ENCODE measurements at places on chromosomes 2 and 18.
A peak's percentile ranks its signal among the peaks of the same experiment; 100 is the strongest.

DNA sequence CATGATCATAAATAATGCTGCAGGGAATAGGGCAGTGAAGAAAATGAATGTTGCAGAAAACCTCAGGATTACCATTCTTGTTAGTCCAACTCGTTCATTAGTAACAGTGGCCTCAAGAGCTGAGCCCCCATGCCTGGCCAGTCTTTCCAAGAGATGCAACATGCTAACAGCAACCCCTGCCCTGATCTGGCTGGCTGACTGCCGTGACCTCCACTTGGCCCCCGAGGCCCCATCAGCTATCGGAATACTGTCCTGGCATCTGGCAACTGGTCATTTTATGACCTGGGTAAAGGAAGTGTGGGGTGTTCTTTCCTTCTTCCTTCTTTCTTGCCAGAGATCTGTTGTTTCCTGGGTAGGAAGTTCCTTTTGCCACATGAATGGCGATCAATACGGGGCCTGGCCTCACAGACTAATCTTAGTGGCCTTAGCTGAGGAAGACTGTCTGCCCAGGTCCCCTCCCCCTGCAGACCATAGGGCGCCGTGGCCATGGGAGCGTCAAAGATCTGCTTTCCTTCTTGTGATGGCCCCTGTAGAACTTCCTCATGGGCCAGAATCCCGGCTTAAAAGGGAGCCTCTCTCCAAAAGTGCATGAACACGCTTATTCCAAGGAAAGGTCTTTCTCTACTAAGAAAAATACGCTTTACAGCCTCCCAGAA, 10.6 kb upstream of the TRABD2A start:
- DNase-seq = no peak

DNA sequence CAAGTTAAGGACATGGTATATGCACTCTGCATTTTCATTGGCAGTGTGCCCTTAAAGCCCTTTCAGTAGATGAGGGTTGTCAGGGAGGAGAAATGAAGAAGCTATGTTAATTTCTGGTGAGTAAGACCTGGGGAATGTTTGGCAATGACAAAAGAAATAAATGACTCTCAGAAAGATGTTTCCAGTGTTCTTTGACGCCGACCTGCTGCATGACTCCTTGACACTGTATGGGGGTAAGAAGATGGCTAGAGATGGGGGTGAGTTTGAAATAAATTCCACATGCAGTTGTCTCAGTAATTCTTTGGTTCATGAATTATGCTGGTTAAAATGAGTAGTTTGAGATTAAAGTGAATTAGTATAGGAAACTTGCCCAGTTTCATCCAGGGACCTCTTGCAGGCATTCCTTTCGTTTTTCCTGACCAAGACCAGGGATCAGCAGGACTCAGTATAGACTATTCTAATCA, 5.9 kb downstream of the CCDC121 start:
- no peak for DNase-seq

GRCh38 chr2:232321156-232321816, 57.3 kb upstream of the ALPP start:
- DNase-seq = peak; percentile 62

DNA sequence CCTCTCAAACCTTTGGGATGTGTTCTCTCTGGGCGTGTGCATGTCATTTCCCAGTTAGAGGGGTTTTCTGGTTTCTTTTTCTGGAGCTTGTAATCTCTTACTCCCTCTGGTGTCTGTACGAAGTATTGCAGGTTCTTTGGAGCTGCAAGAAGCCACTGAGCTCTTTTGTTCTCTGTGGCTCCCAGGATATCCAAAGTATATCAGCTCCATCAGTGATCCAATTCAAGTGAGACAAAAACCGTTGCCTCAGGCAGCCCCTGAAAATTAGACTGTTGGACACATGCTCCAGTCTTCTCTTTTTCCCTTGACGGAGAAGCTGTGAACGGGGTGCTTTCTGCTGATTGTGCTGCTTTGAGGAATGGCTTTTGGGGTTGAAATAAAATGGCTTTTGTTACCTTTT, 59.0 kb upstream of the LDLRAD4 start:
- DNase-seq = no peak

- DNase-seq = no peak
These were observed 84.2 kb upstream of the PHLPP1 start for GRCh38 chr18:62631173-62631572.

DNA sequence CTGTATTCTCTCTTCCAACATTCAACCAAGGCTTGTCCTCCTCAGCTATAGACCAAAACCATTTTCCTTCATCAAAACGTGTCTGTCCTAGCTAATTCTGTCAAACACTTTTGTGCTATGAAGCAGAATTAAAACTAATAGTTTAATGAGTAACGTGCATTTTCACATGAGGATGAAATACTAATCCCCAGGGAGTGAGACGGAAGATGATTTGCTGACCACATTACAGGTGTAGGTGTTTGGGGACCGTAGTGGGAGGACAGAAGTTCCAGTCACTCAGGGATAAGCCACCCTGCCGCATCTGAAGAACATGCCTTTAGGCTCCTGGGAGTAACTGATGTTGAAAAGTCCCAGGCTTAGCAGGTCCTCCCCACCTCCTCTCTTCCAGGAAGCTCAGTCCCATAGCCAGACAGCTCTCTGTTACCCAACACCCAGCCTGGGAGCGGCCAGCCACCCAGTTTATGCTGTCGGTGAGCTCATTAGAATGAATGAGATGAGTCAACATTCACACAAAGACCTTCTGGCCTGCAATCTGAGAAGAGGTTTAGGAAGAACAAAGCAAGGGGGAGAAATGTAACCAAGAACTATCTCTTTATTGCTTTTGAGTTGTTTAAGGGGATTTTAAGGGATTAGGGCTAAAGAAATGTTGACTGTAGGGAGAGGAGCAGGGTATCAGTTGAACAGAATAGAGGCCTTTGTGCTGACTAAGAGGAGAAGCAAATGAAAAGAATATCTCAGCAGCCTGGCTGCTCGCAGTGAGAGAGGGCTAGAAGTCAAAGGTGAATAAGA, 122.5 kb downstream of the FOXI3 start:
- DNase-seq = no peak

- no peak for DNase-seq
These were observed 289.7 kb upstream of the PARD3B start for GRCh38 chr2:204255526-204255925.

- no peak for DNase-seq
These were observed 70.4 kb downstream of the FECH start for GRCh38 chr18:57516056-57516455.

GRCh38 chr2:236940916-236941520, 144.7 kb upstream of the COPS8 start:
- DNase-seq = no peak

DNA sequence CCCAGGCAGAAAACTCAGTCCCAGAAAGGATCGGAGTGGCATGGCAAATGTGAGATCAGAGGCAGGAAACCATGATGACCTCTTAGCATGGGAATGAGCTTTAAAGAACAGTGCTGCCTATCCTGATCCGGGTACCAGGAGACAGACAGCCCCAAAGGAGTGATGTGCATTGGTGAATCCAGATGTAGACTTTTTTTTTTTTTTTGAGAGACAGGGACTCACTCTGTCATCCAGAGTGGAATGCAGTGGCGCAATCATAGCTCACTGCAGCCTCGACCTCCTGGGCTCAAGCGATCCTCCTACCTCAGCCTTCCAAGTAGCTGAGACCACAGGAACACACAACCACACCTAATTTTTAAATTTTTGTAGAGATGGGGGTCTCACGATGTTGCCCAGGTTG, 122.7 kb downstream of the VAPA start:
- no peak for DNase-seq

DNA sequence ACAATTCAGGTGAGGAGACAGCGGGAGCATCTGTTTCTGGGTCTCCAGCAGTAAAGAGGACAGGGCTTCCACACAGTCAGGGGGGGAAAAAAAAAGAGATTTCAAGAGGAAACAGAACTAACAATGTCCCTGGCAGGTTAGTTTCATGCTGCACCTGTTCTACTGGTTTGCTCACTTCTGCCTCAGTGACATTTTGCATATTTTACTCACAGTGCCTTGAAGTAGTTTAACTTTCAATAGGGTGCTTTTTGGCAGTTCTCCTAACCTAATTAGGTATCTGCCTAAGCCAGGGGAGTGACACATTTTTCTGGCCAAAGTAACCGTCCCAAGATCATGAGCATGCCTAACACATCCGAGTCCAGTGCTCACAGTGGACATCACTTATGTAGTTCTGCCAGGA, 109.0 kb upstream of the ALK start:
- DNase-seq = no peak

DNA sequence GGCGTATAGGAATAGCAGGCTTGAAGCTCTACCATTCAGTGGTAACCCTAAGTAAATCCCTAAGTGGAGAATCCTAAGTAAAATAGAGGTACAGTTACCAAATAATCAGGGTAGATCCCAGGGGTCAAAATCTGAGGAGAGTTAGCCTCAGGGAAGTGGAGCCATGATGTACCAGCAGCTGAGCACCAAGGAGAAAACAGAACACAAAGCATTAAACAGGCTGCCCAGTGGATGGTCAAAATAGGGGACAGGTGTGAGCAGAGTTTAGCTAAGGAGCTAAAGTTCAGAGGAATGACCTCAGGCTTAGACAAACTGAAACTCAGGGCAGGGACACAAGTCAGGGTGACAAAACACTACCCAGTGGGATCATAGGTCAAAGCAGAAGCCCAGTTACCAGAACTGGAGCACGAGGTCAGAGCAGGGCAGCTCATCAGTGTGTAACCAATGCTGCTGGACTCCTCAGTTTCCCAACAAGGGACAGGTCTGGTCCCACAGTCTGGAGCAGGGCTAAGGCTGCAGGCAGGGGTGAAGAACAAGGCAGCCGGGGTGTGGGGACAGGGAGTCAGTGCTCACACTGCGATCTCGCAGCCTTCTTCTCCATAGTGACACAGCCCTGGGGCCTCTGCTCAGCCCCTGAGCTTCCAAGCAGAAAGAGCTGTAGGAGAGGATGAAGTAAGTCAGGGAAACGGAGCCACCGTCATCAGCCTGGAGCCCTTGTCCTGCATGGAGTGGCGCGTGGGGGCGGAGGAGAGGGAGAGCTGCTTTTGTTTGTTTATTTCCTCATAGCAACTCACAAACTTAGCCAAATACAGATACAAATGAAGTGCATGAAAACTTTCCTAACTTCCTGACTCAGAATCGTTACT, 264.0 kb downstream of the MREG start:
- no peak for DNase-seq

GRCh38 chr18:3328532-3328931, 66.6 kb downstream of the MYL12B start:
- no peak for DNase-seq

DNA sequence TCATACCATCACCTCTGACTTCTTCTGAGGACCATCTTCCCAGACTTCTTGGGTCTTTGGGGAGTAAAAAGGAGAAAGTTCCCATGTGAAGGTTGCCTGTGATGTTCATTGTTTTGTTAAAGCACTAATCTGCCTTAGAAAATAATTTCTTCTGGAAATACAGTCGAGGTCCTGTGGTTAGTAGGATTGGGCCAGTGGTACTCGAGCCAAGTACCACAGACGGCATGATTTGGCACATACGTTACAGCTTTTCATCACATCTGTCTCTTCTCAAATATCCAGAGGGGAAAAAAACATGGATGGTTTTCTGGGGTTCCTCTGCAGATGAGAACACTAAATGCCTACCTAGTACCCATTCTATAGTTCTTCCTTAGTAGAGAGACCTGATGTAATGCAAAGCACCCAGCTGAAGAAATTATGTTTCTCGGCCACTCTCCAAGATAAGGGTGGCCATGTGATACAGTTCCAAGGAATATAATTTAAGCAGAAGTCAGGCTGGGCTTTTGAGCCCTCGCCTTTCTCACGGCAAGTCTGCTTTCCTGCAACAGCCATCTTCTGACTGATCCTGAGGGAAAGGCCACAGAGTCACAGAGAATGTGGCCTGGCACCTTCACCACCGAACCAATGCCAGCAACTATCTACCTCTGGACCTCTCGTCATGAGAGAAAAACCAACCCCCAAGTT, 161.0 kb downstream of the RNF152 start:
- no peak for DNase-seq

- DNase-seq = no peak
These were observed 2.1 kb upstream of the TRIB2 start for GRCh38 chr2:12714391-12715221.

DNA sequence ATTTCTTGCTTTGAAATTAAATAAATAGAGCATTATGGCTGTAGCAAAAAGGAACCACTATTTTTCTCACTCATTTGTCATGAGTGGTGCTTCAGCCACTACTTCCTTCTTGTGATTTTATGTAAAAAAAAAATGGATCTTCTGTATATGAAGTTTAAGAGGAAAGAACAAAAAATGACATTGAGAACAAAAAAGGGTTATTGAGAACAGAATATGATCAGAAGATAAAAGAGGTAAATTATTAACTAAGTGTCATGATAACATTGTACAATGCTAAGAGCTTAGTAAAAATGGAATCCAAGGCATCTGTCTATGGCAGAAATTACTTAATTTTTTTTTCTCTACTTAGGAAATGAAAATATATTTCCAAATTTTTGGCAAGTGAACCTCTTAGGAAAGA, 103.5 kb downstream of the PKP4 start:
- DNase-seq = no peak

- no peak for DNase-seq
These were observed 48.3 kb downstream of the DLGAP1 start for GRCh38 chr18:4406856-4407255.

GRCh38 chr2:176187899-176188773, at the start of gene HOXD1:
HOXD1 (plus strand) TSS chr2:176188668; CDS start chr2:176188802, 134 bp downstream.
- DNase-seq = no peak

DNA sequence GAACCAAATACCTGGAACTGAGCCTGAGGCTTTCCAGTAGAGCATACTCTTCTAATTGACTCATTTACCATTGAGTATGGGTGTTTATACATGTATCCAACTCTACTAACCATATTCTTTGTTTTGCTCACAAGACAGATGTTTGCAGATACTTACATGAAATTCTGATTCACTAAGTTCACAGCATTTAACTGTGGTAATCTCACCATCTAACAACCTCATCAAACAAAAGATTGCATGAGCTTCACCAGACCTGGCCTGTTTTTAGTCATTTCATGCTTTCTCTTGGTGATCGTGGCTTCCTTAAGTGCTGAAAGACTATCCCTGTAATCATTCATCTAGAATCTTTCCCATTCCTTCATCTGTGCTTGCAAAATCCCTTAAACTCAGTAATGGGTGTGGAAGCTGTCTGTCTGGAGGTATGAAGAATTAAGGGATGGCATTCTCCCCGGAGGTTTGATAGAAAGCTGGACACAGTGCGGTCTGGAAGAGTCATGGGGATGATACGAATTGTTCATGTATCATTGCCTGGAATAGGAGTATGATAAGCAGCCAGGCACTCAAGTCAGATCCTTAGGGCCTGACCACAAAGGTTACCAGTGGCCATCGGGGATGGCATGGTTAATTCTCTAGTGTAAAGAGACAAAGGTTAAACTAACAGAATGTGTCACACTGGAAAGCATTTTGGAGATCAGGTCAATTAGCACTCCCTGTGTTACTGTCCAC, 42.0 kb upstream of the IL1R1 start:
- no peak for DNase-seq

- no peak for DNase-seq
These were observed 6.0 kb upstream of the SCRN3 start for GRCh38 chr2:174389542-174389941.

DNA sequence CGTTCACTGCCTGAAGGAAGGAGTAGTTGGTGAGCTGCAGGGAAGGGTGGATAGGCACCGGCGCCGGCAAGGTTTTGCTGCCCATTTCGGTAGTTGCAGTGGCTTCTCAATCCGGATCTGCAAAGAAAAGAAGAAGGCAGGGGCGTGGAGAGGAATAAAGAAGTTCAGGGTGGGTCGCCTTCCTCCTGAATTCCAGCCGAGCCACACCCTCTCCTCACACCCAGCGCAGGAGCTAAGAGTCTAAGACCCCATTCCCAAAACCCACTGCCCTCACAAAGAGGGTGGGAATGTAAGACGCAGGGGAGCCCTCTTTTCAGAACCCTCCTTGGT, 4.7 kb downstream of the OSR1 start:
- DNase-seq = no peak

Measured in CD4-positive, alpha-beta T cell (primary cell).